ENCODE measurements at places on chromosomes 5 and 9.

- no peak for DNase-seq
These were observed 4.8 kb upstream of the PLGRKT start for GRCh38 chr9:5442400-5443011.

GRCh38 chr9:112247090-112247489 lies 72.0 kb upstream of the SUSD1 start:
- DNase-seq: no peak

- DNase-seq: no peak
These were observed 156.2 kb downstream of the MED10 start for GRCh38 chr5:6222121-6222520.

DNA sequence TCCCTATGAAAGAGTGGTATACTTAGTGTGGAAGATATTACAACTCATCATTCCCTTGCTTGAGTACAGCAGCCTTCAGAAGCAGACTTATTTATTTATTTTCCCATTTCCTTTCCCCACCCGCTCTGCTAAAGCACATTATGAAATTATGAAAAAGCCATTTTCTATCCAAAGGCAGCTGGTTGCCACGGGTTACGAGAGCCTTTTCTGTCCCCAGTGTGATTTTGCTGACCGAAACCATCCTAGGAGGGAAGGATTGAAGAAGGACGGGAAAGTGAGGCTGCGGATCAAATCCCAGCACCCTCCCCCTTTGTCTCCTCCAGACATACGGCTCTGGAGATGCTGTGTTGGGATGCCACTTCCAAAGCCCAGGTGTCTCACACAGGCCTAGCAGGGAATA lies 246.9 kb downstream of the TLR4 start:
- no peak for DNase-seq
